Stimulated activated CD8-positive, alpha-beta memory T cell treated with anti-CD3 and anti-CD28 coated beads, Interleukin-15, amount 100 ng/mL, for 24 hours (primary cell): ENCODE measurements at places on chromosomes 2 and 18.

GRCh38 chr2:144348846-144349245 is 171.1 kb downstream of the ZEB2 start:
- no peak for DNase-seq

GRCh38 chr2:107303964-107304363 is 418.0 kb upstream of the ST6GAL2 start:
- DNase-seq = no peak

- DNase-seq = no peak
These were observed 196.9 kb upstream of the CWC22 start for GRCh38 chr2:180203972-180204371.

GRCh38 chr2:235939471-235939870 is 228.7 kb downstream of the GBX2 start:
- no peak for DNase-seq

DNA sequence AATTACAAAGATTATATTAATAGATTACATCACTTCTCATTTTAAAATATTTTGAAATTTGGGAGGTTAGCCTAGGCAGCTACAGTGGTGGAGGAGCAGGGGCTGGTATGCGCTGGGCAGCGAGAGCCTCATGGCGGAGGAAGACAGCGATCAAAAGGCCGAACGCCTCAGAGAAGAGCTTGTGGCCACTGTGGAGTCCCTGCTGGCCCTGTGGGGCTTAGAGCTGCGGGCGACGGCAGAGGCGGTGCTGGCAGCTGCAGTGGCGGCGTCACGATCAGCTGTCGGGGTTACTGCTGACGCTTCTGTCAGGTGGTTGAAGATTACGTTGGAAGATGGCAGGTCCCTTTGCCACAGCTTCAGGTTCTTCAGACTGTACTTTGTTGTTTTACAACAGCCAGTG is 87.4 kb downstream of the ROCK2 start:
- no peak for DNase-seq

GRCh38 chr2:148006249-148007007 is 14.1 kb downstream of the ORC4 start:
- DNase-seq = no peak

DNA sequence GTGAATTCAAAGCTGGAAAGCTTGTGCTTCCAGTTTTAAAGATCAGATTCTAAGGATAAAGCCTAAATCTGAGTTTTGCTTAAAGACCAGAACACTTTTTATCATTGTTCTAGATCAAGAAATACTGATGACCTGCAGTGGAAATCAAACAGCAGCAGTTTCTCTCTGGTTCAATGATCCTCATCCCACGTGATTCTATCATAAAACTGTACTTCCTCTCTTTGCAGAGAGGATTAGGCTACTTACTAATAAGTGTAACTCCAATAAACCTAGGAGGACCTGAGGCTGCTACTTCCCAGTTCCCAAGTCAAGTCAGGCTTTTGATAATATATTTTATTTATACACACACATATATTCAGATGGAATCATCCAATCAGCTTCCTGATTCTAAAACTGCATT is 81.9 kb downstream of the TCF4 start:
- no peak for DNase-seq

DNA sequence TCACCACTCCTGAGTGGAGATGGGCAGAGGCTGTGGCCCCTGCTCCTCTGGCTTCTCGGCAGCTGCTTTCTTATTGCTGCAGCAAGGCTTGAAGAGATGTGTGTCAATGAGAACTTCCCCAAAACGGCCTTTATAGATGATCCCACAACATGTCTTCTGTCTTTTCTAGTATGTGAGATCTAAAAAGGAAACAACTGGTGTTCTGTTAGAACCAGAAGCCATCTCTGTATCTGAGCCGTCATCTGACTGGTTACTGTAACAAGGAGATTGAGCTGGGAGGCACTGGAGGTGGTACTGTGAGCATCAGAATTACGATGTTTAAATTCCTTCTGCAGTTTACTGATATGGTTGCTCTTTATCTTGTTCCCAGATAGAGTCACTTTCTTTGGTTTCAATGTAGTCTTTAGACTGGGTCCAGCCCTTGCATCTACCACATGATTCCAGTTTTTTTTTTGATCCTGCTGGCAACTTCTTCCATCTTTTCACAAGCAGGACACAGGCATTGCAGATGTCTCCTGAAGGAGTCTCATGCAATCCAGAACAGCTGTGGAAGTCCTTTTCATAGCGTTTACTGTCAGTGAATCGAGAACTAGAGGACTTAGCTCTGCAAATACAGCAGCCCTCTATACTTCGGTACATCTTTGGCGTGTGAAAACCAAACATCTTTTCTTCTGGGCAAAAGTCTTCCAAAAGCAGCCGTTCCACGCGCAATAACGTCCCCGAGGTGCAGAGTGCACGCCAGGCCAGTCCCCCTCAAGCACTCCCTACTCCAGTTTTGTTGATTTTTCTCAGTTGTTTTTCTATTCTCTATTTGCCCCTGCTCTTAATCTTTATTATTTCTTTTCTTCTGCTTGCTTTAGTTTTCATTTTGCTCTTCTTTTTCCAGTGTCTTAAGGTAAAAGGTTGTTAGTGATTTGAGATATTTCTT is 29.7 kb downstream of the TAF4B start:
- DNase-seq = no peak

DNA sequence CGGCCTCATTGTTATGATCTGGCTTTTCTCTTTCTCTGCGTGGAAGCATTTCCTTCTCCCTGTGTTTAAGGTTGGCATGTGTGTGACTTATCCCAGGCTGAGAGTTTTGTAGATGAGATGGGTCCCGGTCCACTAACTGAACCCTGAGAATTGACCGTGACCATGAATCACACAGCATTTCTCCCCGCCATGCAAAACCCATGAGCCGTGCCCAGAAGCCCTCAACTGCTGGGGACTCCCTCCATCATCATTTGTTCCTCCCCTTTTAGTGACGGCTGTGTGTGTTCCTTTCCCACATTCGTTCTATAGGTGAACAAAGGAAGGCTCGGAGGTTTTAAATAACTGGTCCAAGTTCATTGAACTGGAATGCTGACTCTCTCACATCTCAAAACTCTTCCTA is 30.1 kb upstream of the TXNDC2 start:
- no peak for DNase-seq

- DNase-seq = no peak
These were observed at the start of gene ANO7 for GRCh38 chr2:241188361-241189092. Gene ANO7 (plus strand): TSS chr2:241188677. CDS start chr2:241190064, 1,387 bp downstream.

GRCh38 chr2:138030459-138030858 is 66.2 kb downstream of the HNMT start:
- no peak for DNase-seq

DNA sequence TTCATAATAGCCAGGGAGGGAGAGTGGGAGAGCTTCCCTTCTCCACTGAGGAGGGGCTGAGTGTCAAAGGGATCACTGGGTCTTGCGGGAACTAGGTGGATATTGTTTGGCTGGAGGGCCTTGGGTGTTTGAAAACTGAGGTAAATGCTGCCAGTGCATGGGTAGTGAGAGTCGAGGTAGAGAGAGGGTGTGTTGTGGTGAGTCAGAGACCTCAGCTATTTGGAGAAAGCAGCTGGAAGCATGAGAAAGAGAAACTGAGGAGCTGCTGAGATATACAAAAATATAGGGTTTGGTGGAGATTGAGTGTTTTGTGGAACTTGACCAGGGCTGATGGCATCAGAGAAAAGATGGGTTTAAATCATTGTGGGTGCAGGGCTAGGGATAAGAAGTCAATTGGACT is 127.0 kb upstream of the CCDC195 start:
- no peak for DNase-seq

- no peak for DNase-seq
These were observed 554.5 kb downstream of the CBLN2 start for GRCh38 chr18:71989616-71990015.

- no peak for DNase-seq
These were observed 106.2 kb upstream of the BZW1 start for GRCh38 chr2:200705305-200706041.

DNA sequence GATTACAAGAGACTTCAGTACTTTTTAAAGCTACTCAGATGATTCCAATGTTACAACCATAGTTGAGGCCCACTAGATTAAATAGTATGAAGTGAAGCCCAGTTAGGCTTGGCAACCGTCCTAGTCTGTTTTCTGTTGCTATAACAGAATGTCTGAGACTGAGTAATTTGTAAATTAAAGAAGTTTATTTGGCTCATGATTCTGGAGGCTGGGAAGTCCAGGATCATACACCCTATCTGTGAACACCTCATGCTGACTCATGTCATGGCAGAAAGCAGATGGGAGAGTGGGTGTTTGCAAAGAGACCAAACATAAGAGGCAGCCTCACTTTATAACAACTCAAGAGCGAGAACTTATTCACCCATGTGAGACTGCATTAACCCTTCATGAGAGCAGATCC is 63.1 kb downstream of the CCDC150 start:
- DNase-seq = no peak

DNA sequence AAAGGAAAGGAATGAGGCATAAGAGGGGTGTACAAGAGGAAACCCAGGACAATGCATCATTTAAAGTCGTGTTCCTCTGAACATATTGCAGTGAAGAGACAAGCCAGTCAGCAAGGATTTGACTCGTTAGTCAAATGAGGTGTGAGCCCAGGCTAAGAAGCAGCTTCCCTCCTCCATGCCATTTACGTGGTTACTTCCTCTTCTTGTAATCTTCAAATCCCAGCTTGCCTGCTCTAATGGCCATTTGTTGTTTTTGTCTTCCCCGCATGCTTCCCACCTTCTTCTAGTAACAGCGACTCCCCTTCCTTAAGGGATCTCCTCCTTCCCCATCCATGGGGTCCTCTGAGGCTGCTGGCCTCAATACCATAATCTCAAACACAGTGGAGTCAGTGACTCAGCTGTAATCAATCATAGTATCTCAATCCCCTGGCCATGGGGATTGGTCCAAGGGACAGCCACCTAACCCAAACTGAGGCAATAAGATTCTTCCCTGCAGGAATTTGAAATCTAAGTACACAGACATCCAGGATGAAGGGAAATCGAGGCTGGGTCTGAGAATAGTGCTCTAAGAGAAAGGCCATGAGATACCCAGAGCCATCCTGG is 37.6 kb downstream of the SLC14A1 start:
- no peak for DNase-seq

DNA sequence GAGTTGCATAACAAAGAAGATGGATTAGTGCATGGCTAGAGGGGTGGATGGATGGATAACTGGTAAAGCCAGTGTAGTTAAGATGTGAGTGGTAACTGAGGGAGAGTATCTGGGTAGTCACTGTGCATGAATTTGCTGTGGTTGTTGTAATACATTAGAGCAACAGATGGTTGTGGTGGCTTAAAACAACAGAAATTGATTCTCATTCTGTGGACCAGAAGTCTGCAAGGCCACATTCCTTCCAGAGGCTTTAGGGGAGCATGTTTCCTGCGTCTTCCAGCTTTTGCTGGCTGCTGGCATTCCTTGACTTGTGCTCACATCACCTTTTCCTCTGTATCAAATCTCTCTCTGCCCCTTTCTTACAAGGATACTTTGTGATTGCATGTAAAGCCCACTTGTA is 155.4 kb downstream of the ASB1 start:
- DNase-seq = no peak

DNA sequence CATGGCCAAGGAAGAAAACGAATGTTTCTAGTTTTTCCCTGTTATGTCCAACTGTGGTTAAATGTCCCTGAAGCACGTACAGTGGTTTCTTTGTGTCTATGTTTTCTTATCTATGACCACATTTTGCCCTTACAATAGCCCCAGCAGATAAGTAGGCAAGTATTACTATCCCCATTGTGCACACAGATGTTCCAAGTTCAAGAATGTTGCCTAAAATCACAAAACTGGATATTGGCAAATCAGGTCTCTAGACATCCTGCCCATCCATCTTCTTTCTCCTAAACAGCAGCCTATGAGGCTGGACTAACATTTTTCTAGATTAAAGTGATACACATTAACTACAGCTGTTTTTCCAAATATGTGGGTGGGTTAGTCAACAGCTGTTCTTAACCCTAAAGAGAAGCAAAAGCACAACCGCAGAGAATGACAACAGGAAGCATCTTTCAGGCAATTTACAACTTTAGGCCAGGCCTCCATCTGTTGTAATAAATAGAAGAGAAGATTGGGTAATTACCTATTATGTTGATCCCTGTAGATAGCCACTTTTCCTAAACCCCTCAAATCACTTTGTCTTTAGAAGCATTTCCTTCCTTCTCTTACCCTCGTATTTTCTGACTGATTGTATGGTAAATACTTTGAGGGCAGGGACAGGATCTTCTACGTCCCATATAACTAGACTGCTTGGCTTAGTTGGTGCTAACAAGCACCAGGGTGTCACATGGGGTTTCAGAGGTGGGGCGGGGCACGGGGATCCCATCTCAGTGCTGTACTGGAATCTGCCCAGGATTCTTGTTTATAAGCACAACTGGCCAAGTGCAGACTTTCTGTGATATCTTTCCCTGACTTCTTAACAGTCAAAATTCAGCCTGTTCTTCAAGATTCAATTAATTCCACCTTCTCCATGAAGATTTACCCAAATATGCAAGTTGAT is 132.1 kb upstream of the SETBP1 start:
- DNase-seq = no peak

DNA sequence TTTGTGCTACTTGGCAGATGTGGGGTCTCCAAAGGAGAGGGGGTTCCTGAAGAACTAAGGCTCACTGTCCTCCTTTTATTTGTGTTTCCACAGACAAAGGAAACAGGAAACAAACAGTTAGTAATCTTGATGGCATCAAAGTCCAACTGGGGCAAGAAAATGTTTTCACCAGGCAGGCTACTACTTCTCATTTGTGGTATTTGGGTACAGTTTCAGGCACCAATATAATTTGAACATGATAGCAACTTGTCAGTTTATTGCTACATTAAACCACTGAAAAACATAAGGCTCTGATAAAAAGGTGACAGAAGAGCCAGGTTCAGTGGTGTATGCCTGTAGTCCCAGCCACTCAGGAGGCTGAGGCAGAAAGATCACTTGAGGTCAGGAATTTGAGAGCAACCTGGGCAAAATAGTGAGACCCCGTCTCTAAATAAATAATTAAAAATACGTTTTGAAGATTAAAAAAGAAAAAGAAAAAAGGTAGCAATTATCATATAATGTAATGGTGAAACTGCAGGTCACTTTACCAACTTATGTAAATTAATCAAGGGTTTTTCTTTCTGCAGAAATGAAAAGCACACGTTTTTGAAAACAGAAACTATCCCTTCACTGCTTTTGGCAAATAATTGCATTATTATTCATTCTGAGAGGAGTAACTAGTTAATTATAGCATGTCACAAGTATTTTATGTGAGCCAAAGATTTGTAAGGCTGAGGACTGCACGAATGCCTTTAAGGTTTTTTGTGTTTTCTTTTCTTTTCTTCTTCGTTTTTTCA is 157.5 kb upstream of the CAVIN2 start:
- DNase-seq = no peak

GRCh38 chr2:218060118-218060517 is 8.9 kb upstream of the RUFY4 start:
- no peak for DNase-seq
